ENCODE measurements at places on chromosomes 4 and X.

DNA sequence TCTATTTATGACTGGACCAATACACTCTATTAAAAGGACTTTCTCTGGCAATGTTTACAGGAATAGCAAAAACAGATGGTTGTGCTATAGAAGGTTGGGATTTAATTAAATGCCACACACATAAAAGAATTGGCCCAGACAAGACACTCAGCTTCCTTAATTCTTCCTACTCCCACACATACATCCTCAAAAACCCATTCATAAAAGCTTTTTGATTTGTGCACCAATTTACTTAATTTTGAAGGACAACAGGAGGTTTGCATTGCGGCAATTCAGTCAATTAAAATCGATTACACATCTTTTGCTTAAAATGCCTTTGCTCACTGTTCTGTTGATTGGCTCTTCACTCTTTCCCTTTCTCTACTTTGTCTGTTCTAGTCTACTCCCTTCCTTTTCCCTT is 317.1 kb downstream of the CBLL2 start:
- no peak overlapping the region for H3K4me3 ChIP-seq
- no peaks in the 10 kb centered on the region for H3K4me1 ChIP-seq
- no peaks in the 10 kb centered on the region for H3K36me3 ChIP-seq
- DNase-seq: no peak
- no peak overlapping the region for H3K27ac ChIP-seq
- H3K27me3 ChIP-seq: no peaks in the 10 kb centered on the region

DNA sequence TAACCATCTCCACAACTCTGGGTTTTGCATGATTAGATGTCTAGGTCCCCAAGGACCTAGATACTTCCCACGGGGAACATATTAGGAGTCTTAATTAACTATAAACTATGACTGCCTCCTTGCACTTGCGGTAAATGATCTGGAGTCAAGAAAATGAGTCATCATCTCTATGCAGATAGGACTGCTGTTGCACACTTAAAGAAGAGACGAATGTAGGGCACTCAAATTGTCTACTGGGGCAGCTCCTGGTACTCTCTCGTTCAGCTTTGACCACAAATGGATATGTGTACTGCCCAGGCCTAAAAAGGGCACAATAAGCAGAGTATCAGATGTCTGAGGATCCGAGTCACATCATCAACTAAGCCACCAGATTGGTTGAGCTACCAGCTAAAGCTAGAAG is 1783.4 kb upstream of the AGA start:
- H3K4me3 ChIP-seq: no peak overlapping the region
- DNase-seq: no peak
- H3K27ac ChIP-seq: no peak overlapping the region
- no peaks in the 10 kb centered on the region for H3K27me3 ChIP-seq
- H3K4me1 ChIP-seq: no peaks in the 10 kb centered on the region

GRCh38 chr4:99815597-99816011 is 1.0 kb upstream of the DAPP1 start:
- no peaks in the 10 kb centered on the region for H3K4me1 ChIP-seq
- H3K4me3 ChIP-seq: no peak overlapping the region
- no peak for DNase-seq
- H3K36me3 ChIP-seq: no peaks in the 10 kb centered on the region
- H3K27ac ChIP-seq: no peak overlapping the region
- no peaks in the 10 kb centered on the region for H3K27me3 ChIP-seq

- H3K27ac ChIP-seq: no peak overlapping the region
- no peaks in the 10 kb centered on the region for H3K27me3 ChIP-seq
- no peak overlapping the region for H3K4me3 ChIP-seq
These were observed 172.4 kb downstream of the PDGFC start for GRCh38 chr4:156799121-156799589.

GRCh38 chr4:1164444-1164843 is 7.9 kb downstream of the SPON2 start:
- DNase-seq: no peak
- no peak overlapping the region for H3K27ac ChIP-seq
- no peaks in the 10 kb centered on the region for H3K4me1 ChIP-seq
- H3K27me3 ChIP-seq: no peaks in the 10 kb centered on the region

DNA sequence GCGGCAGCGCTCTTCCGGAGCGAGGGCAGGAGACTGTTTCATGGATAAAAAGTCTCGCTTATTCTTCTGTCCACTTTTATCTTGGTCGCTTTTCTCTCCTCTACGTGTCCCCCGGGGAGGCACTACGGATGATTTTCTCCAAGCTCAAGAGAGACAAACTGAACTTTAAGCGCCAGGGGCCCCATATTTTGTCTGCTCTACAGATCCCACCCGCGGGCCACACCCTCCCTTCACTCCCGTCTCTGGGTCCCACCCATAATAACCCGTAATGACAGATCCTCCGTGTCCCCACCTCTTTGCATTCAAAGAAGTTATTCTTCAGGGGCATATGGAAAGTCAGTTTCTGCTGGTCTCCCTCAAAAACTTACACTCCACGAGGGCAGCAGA is at the start of gene CORIN:
CORIN (minus strand) TSS at position 160 of the 387 bp plus-strand sequence; CDS start at position 42, 118 bp downstream.
- no peaks in the 10 kb centered on the region for H3K27me3 ChIP-seq
- DNase-seq: no peak
- H3K4me3 ChIP-seq: peak within 1 kb of the TSS; percentile 71

- H3K27ac ChIP-seq: no peak overlapping the region
- no peak for DNase-seq
- H3K27me3 ChIP-seq: no peaks in the 10 kb centered on the region
- no peak overlapping the region for H3K4me3 ChIP-seq
- H3K36me3 ChIP-seq: no peaks in the 10 kb centered on the region
- H3K4me1 ChIP-seq: no peaks in the 10 kb centered on the region
These were observed 8.4 kb upstream of the SORCS2 start for GRCh38 chr4:7183780-7184460.

GRCh38 chr4:57736781-57737180 is 626.6 kb upstream of the IGFBP7 start:
- H3K27ac ChIP-seq: no peak overlapping the region
- no peaks in the 10 kb centered on the region for H3K36me3 ChIP-seq
- no peak for DNase-seq
- H3K4me1 ChIP-seq: no peaks in the 10 kb centered on the region
- no peak overlapping the region for H3K4me3 ChIP-seq
- no peaks in the 10 kb centered on the region for H3K27me3 ChIP-seq

DNA sequence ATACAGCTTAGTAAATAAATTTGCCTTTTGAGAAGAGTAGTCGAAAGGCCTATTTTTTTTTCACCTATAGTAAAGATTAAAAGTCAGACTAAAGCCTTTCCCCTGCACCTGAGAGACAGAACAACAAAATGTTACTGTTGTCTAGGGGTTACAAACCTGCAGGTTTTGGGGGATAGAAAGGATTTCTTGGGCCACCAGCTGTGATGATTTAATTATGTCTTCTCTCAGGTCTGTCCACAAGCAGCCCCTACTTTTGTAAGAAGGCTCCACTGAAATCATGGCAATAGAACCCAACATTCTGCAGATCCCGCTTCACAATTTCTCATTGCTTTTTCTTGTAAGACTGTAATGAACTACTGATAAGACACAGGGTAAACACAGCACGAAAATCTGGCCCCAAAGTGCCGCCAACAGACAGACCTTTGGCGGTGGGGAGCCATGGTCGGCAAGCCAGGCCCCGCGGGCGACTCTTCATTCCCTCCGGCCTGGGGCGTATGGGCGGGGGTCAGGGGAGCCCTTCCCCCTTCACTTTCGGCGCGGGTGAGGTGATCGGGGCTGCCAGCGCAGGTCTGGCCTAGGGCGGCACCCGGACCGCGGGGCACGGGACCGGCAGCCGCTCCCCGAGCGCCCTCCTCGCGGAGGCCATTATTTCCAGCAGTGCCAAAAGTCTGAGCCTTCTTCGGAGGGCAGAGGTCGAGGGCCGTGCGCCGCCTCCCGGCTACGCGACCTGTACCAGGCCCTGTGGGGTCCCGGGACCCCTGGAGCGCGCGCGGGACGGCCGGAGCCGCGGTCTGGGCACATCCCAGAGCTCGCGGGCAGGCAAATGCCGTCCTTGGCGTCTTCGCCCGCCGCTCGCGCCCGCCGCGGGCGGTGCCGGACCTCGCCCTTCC is 812 bp upstream of the KDM6A start:
- H3K4me1 ChIP-seq: no peaks in the 10 kb centered on the region
- DNase-seq: no peak
- peak overlapping the region; percentile 82 for H3K27ac ChIP-seq
- peak overlapping the region; percentile 91 for H3K4me3 ChIP-seq
- no peaks in the 10 kb centered on the region for H3K27me3 ChIP-seq

DNA sequence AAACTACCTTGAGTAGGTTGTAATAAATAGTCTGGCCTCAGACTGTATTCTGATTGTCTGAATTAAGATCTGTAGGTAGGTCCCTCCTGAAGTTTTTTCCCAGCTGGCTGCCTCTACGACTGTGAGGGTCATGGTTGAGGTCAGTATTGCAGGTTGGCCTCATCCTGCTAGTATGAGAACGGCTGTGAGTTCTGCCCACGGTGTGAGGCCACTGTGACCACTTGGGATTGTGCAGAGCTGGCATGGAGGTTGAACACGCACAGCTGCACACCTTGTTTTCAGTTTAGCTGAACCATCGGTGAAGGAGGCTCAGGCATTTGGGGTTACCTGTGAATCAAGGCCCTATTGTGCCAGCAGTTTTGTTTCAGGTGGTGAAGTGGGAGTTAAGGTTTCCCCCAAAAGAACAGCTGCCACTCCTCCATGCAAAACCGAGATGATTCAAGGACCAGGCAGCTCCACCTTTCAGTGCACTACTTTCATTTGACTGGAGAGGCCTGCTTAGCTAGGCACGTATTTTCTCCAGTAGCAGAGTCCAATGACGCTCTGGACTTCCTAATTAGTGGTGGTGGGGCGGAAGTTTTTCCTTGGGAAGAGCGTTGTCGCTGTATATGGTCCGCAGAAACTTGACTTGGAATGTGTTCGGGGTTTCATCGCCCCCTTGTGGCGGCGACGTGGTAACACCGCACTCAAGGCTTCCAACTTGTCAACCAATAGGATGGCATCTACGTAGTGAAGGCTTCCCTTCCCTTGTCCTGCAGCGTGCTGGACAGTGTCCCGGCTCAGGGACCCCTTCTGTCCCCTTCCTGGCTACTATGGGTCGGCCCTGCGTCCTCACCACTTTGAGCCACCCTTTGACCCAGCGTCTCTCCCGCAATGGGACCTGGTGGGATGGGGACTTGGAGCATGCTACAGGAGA is 13.8 kb downstream of the CMC4 start:
- H3K4me3 ChIP-seq: peak overlapping the region; percentile 62
- H3K4me1 ChIP-seq: no peaks in the 10 kb centered on the region
- no peaks in the 10 kb centered on the region for H3K36me3 ChIP-seq
- H3K27ac ChIP-seq: peak overlapping the region; percentile 44

GRCh38 chrX:66717926-66718325 is 79.0 kb upstream of the EDA2R start:
- H3K36me3 ChIP-seq: no peaks in the 10 kb centered on the region
- no peaks in the 10 kb centered on the region for H3K4me1 ChIP-seq
- DNase-seq: no peak
- H3K4me3 ChIP-seq: no peak overlapping the region
- H3K27ac ChIP-seq: no peak overlapping the region

DNA sequence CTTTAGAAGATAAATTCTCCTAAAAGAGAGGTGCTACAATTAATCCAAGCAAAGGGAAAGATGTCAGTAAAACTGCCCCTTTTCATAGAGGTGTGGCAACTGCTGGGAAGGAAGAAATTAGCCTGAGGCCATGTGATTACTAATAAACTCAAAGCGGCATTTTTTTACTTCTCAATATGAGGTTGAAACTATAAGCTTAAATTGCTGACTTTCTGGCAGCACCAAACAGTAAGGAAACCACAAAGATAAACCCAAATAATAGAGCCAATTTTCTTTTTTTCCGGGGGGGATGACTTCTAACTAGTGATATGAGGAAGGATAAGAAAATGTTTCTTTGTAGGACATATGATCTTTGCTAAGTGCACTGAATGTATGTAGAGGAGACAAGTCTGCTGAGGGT is 30.9 kb downstream of the AR start:
- no peaks in the 10 kb centered on the region for H3K27me3 ChIP-seq
- peaks cover 6% of the 10 kb centered on the region for H3K4me1 ChIP-seq
- no peak for DNase-seq
- H3K4me3 ChIP-seq: no peak overlapping the region
- no peak overlapping the region for H3K27ac ChIP-seq

- H3K36me3 ChIP-seq: no peaks in the 10 kb centered on the region
- no peaks in the 10 kb centered on the region for H3K27me3 ChIP-seq
- no peak overlapping the region for H3K27ac ChIP-seq
These were observed 91.7 kb downstream of the SLC10A6 start for GRCh38 chr4:86757468-86757867.

GRCh38 chrX:110219920-110220319 is 98.0 kb downstream of the AMMECR1 start:
- no peaks in the 10 kb centered on the region for H3K27me3 ChIP-seq
- no peak overlapping the region for H3K27ac ChIP-seq
- H3K36me3 ChIP-seq: no peaks in the 10 kb centered on the region
- H3K4me1 ChIP-seq: no peaks in the 10 kb centered on the region

DNA sequence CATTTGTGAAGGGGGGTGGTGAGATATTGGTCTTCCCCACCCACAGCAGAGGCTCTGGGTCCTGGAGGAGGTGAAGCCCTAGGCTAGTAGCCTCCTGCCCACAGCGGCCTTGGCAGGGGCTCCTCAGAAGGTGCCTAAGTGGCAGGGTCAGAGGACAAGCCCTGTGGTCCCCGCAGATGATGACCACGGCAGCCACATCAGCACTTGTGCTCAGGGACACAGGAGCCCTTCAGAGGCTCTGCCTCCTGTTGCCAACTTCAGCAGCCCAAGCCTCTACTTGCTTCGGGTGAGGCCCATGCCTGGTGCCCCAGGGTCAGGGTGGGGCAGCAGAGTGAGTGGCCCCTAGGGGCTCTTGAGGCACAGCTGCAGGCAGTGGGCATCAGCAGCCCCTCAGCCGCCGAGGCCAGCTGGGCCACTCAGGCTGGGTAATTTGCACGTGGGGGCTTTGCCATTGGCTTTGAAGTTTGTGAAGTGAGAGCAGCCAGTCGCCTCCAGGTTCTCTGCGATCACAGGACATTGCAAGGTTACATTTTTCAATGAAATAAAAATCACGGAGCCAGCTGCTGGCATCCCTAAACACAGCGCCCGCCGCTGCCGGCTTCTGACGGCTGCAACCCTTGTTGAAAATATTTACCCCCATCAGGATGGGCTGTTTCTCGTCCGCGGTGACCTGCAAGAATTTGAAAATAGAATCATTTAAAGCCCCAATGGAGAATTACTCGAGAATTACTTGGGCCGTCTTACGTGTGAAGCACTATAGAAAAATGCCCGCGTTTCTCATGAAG is 108.5 kb downstream of the HMX1 start:
- H3K4me1 ChIP-seq: no peaks in the 10 kb centered on the region
- no peaks in the 10 kb centered on the region for H3K27me3 ChIP-seq
- no peak overlapping the region for H3K4me3 ChIP-seq
- H3K27ac ChIP-seq: no peak overlapping the region
- no peak for DNase-seq
- H3K36me3 ChIP-seq: no peaks in the 10 kb centered on the region

- H3K27ac ChIP-seq: no peak overlapping the region
- no peaks in the 10 kb centered on the region for H3K27me3 ChIP-seq
- H3K36me3 ChIP-seq: no peaks in the 10 kb centered on the region
- no peak overlapping the region for H3K4me3 ChIP-seq
- DNase-seq: no peak
These were observed 410.9 kb upstream of the CT83 start for GRCh38 chrX:116873671-116874070.
